ENCODE measurements at places on chromosomes 13 and 19. TPM values are rescaled to one million over a fixed set of nuclear protein-coding genes. Genes with fewer than 3 reads are reported as not detected.

VAV1 gene
- 123 TPM for total RNA-seq

KLHL26 gene
- total RNA-seq: 10.0 TPM

REEP6 gene
- 1.8 TPM for total RNA-seq

SLC10A2 gene
- total RNA-seq: not detected

DNA sequence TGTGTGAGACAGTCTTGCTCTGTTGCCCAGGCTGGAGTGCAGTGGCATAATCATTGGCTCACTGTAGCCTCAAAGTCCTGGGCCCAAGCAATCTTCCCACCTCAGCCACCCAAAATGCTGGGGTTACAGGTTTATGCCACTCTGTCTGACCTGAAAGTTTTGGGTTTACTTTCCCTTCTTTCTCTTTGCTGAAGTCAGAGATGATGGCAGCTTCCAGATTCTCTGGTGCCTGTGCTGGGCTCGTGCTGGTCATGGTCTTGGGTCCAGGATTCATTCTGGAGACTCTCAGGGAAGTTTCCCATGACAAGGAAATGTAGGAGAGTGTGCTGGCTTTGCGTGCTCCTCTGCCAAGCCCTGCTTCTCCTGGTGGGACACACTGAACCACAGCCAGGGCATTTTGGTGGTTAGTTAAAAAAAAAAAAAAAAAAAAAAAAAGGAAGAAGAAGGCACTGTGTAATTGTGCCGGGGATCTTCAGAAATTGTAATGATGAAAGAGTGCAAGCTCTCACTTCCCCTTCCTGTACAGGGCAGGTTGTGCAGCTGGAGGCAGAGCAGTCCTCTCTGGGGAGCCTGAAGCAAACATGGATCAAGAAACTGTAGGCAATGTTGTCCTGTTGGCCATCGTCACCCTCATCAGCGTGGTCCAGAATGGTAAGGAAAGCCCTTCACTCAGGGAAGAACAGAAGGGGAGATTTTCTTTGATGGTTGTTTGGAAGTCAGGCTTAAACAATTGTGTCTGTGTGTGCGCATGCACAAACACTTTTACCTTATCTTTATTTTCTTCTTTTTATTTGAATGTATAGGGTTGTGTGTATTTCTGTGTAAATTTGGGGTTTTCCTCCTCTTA lies at the start of gene ALOX5AP:
Gene ALOX5AP (plus strand): TSS at position 519 of the 847 bp plus-strand sequence. CDS start 63 bp downstream, at position 582.
- peak; percentile 50 for DNase-seq

DNA sequence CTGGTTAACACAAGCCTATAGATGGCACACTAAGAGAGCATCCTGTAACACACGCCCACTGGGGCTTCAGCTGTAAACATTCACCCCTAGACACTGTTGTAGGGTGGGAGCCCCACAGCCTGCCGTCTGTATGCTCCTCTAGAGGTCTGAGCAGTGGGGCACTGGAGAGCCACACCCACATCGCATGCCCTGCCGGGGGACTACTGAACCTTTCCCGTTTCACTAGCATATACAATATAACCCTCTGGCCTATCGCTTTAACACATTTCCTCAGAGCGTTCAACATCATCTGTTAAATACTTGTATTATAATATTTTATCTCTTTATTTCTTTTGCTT lies 73.4 kb downstream of the PCDH9 start:
- DNase-seq: no peak

DNA sequence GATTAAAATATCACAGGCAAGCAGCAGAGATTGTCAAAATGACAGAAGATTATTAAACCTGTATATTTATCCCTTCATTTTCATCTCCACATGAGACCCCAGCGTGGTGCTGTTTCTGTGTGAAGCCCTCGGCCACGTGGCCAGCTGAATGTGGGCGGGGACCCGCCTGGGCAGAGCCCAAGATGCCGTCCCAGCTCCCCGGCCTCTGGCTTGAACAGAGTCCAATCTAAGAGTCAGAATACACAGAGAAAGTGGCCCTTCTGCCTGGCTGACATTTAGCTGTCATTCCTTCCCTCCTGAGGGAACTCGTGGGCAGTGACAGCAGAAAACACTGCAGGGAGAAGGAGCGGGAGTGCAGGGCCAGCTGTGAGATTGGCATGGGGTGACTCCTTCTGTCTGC lies 34.9 kb upstream of the UQCRFS1 start:
- no peak for DNase-seq

- DNase-seq: no peak
Measured at GRCh38 chr13:56299650-56300049, 841.1 kb upstream of the PRR20A start.

ELSPBP1 gene
- total RNA-seq: not detected

- no peak for DNase-seq
Measured at GRCh38 chr13:22064854-22065620, 394.2 kb downstream of the FGF9 start.

DNA sequence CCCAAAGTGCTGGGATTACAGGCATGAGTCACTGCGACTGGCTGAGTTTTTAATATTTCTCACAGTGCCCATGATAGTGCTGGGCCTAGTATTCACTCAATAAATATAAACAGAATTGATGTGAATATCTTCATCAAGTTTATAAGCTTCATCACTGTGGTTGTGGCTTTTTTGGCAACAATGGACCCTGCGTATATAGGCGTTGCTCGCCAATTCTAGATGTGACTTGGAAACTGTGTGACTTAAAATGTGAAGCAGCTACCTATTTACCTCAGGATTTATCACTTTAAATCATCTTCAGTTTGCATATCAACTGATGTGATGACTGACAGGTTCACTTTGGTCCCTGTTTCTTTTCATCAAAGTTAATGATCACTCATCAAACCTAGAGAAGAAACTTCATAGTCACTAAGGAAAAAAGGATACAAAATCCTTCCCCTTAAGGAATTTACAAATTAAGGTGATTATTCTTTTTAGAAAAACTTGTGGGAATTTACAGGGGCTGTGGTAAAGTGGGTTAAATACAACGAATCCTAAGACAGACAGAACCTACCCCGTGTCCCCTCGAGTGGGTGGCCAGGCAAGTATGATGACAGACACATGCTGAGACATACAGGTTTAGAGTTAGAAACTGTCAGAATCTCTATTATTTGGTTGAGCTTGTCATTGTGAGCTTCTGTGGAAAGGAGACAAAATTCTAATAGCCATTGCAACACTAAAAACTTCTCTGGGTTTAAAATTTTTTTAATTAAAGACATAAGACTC lies 101.3 kb downstream of the AKAP11 start:
- no peak for DNase-seq

CYP4F3 gene
- 0.23 TPM for total RNA-seq

DNA sequence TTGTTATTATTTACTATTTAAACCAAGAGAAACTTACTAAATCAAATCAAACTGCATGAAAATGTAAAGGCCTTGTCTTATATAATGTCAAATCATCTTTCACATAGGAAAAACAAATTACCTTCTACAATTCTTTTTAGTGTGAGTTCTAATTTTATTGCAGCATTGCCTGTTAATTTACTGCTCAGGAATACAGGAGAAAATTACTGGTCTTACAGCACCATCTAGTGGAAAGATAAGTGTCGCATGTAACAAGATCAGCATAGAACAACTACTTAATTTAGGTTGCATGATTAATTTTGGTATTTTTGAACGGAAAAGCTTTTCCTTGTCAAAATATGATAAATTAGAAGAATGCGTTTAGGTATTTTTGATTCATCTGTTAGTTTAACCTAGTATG lies 502.7 kb downstream of the UQCRFS1 start:
- peak; percentile 27 for DNase-seq

DNA sequence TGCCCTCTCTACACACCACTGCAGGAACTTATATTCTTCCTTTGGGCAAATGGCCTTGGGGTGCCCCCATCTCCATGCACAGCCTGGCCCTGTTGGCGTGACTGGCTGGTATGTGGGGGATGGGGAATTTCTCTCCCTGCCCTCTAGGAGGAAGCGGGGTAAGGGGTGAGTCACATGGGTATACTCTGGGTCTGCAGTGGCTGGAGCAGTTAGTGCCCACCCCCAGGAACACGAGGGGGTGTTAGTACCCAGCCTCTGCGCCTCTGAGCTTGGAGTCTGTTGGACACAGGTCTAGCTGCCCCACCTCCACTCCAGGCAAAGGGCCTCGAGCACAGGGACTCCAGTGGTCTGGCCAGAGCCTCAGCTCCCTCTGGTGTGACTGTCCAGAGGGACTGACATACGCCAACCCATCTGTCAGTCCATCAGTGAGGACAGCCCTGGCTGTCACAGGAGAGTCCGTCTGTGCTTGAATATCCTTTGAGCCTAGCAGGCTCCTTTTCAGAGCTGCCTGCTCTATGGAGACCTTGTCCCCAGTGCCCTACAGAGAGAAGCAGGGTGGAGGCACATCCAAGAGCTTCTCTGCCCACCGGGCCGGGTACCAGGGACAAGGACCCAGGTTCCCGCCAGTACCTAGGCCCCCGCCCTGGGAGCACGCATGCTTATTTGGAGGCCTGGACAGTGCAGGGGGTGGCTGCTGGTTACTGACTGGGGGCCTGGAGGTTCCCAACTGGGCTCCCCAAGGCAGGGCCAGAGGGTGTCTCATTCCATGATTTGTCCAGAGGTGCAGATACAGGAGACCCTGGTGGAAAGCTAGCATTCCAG lies 66.6 kb downstream of the CHST8 start:
- DNase-seq: no peak

DNA sequence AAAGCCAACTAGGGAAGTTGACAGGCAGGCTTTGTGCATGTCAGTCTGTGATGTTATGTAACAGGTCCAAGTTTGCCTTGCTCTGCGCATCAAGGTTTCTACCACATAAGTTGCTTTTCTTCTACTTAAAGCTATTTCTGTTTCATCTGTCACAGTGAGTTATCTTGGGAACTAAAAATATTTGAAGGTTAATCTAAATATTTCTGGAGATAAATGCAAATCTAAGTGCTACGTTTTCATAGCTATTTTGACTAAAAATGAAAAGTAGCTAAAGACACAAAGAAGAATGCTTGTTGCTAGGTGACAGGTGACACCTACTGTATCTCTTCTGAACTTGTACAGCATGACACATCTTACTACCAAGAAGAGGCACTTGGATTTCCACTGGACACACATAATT lies 135.6 kb downstream of the KLF12 start:
- DNase-seq: no peak

GRCh38 chr19:46544651-46545050 lies 49.0 kb upstream of the PNMA8B start:
- no peak for DNase-seq

DNA sequence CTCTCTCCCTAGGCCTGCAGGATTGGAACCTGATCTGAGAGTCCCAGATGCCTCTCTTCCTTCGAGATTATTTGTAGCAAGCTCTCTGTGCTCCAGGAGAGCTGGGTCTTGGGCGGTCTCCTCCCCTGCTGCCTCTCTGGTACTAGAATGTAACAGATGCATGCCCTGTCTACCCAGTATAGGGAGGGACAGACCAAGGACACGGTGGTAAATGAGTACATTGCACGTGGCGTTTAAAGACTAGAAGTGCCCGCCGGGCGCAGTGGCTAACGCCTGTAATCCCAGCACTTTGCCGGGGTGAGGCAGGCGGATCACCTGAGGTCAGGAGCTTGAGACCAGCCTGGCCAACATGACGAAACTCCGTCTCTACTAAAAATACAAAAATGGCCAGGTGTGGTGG lies 11.7 kb downstream of the SLC27A1 start:
- no peak for DNase-seq

GAS6 gene
- 0.92 TPM for total RNA-seq

PTGER1 gene
- total RNA-seq: 0.19 TPM

SAMD4B gene
- 45.6 TPM for total RNA-seq

SOX1 gene
- total RNA-seq: not detected

KLK4 gene
- not detected for total RNA-seq

- DNase-seq: no peak
Measured at GRCh38 chr19:15381864-15382263, 2.3 kb upstream of the AKAP8 start.

- DNase-seq: no peak
Measured at GRCh38 chr19:34295103-34295502, 40.7 kb downstream of the GARRE1 start.

CCL25 gene
- 5.2 TPM for total RNA-seq
